ENCODE measurements at places on chromosomes 13 and 19. TPM values are rescaled to one million over a fixed set of nuclear protein-coding genes. Genes with fewer than 3 reads are reported as not detected.

DNA sequence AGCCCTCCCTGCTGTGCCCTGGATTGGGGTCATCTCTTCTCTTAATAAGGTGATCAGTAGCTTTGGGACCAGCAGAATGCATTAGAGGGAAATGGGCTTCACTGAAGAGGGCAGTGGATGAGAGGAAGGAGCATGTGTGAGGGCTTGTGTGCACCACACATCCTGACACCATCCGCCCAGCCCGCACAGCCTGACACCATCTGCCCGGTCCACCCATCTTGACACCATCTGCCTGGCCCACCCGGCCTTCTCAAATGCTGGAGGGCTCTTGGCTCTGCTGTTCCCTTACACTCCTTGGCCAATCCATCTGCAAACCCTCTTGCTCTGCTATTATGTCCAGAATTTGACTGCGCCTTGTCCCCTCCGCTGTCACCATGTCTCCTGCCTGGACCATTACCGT lies 41.8 kb downstream of the BICRA start:
- DNase-seq, result no peak

- peak; percentile 65 for DNase-seq
Observed at GRCh38 chr13:50320271-50320862, 305.1 kb downstream of the KCNRG start.

GRCh38 chr13:102033386-102033785 lies 368.5 kb downstream of the FGF14 start:
- DNase-seq, result no peak

DNA sequence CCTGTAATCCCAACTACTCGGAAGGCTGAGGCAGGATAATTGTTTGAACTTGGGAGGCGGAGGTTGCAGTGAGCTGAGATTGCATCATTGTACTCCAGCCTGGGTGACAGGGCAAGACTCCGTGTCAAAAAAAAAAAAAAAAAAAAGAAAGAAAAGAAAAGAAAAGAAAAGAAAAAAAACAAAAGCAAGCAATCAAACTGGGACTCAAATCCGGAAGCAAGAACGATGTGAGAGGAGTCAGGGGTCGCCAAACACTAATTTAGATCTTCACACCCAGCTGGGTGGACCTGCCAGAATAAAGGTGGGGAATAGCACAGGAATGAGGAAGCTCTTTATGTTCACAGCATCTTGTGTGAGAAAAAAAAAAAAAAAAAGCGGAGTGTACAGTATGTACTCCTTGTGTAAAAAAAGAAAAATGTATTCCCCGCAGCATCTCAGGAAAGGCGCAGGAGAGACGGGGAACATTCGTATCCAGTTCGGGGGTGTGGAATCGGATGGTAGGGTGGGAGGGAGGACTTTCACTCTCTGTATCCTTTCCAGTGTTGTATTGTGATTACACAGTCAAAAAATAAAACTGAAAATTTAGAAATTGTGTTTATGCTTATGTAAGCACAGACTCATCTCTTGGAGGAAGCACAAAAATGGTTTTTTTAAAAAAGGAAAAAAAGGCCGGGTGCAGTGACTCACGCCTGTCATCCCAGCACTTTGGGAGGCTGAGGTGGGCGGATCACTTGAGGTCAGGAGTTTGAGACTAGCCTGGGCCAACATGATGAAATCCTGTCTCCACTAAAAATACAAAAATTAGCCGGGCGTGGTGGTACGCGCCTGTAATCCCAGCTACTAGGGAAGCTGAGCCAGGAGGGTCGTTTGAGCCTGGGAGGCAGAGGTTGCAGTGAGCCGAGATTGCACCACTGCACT lies 7.6 kb downstream of the DNAJB1 start:
- DNase-seq, result no peak

DNA sequence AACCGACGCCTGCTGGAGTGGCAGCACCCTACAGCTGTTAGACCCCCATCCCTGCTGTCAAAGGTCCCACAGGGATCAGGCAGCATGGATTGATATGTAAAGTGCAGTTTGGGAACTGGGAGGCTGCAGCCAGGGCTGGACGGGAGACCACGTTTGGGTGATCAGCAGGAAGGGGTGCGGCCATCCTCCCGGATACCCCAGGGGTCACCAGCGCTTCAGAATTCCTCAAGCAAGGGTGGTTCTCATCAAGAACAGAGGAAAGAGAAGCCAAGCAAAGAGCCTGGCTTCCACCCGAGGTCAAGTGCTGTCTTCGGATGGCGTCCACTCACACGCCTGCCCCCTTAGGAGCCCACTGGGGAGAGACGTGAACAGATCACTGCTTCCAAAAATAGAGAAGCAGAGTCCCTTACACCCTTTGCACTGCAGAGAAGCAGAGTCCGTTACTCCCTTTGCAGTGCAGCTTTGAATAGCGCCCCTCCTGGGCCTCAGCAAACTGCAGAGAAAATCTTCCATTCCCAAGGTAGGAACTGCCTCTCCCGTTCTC lies 35.5 kb downstream of the DHRS12 start:
- DNase-seq, result no peak

DNA sequence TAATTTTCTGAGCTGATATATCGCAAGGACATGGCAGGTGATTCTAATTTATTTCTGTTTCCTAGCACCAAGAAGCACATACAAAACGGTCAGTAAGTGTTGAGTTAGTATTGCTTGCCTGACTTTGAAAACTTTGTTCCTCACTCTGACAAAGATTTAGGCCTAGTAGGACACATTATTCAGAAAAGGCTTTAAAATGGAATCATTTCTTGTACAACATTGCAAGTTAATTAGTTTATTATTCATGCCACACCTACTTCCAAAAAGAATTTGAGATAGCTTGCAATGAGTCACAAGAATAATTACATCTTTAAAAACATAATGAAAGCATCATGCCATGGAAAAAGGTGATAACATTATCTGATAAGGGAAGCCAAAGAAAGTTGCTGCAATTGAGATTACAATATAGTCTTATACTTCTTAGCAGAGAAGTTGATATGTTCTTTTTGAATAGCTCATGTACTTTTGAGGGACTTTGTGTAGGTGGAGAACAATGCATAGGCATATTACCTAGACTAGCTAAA lies 474.2 kb downstream of the KLF5 start:
- no peak for DNase-seq

GRCh38 chr19:58154287-58154678 lies 3.7 kb upstream of the ZNF329 start:
- DNase-seq, result peak; percentile 32

DNA sequence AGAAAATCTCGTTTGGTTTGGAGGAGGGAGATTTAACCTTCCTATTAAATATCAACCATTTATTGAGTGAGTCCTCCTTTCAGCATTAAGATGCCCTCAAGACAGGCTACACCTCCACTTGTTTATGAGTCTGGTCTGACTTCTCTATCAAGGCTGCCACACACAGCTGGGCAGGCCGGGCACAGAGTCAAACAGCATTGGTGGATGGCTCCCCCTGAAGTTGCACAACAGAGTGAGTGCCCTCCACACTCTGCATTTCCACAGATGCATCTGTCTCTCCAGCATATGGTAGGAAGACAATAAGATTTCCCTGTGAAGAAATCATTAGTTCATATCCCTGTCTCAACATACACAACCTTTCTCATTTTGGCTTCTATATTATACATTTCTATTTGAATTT lies 31.4 kb downstream of the PHF11 start:
- no peak for DNase-seq

Gene CDX2
- not detected for total RNA-seq

Gene TPP2
- total RNA-seq, result 46.7 TPM

Data from endothelial cell of umbilical vein (primary cell).